ENCODE measurements at places on chromosomes 7 and 10. TPM values are rescaled to one million over a fixed set of nuclear protein-coding genes. Genes with fewer than 3 reads are reported as not detected.

The SPRN gene
- 0.54 TPM for total RNA-seq

The CELF2 gene
- not detected for total RNA-seq

The TRIL gene
- total RNA-seq = not detected

The SNCG gene
- 12.3 TPM for total RNA-seq

The KNDC1 gene
- 1.4 TPM for total RNA-seq

The ATG9B gene
- total RNA-seq = 0.70 TPM

The HTR5A gene
- not detected for total RNA-seq

The CUBN gene
- 0.06 TPM for total RNA-seq

The GPR22 gene
- total RNA-seq = not detected

The CPA4 gene
- total RNA-seq = 8.4 TPM

The ATAD1 gene
- 43.6 TPM for total RNA-seq

The ZNF282 gene
- total RNA-seq = 23.0 TPM

The CLRN3 gene
- not detected for total RNA-seq

The IPMK gene
- total RNA-seq = 4.5 TPM

The LOXL4 gene
- total RNA-seq = 1.5 TPM

The BMPER gene
- 4.3 TPM for total RNA-seq

The NACAD gene
- 0.31 TPM for total RNA-seq

The ASZ1 gene
- total RNA-seq = not detected

The AGR3 gene
- not detected for total RNA-seq

The TRIM24 gene
- 8.5 TPM for total RNA-seq

The GNAI1 gene
- 30.8 TPM for total RNA-seq
